Effector CD4-positive, alpha-beta T cell (primary cell): ENCODE measurements at places on chromosomes 2 and 18.

GRCh38 chr2:72077702-72078169, 69.9 kb downstream of the CYP26B1 start:
- DNase-seq: no peak

- no peak for DNase-seq
Observed at GRCh38 chr2:45782986-45783385, 131.5 kb downstream of the PRKCE start.

DNA sequence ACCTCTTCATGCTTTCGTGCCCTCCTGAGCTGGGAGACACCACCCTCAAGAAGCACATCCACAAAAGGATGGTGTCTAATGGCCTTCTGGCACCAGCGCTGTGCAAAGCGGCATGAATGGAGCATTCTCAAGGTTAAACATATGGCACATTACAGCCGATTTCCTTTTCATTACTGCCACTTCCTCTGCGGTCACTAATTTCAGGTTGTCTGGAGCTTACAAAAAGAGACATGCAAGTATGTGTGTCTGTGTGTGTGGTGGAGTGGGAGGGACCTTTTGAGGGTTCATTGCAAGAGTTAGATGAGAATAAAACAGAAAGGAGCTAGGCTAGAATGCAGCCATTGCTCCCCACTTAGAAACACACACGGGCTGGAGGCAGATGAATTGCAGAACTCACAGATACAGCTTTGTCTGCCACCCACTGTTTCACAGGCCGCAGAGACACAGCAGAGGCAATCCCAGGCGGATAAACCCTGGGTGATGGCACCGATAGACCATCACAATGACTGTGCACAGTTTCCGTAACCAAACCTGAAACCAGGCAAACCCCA, 76.0 kb downstream of the TGIF1 start:
- DNase-seq: no peak

DNA sequence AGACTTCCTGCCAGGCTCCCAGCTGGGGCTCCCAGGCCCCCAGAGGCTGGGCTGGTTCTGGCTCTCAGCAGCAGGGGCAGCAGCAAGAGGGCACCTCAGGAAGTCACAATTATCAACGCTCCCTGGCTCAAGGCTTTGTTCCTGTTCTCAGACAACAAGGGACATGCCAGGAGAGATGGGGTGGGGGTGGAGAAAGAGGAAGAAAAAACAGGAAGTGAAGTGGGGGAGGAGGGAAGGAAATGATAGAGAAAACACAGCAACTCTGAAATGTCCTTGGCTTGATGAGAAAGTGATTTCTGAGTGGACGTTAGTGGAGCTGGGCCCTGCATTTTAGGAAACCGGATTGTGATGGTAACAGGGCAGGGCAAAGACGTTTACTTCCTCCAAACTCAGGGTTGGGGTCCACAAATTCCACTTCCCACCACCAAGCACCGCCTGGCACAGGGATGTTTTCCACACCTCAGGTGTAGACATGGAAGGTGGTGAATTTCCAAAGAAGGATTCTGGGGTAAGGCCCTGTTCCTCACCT, 40.4 kb downstream of the CYRIA start:
- no peak for DNase-seq

DNA sequence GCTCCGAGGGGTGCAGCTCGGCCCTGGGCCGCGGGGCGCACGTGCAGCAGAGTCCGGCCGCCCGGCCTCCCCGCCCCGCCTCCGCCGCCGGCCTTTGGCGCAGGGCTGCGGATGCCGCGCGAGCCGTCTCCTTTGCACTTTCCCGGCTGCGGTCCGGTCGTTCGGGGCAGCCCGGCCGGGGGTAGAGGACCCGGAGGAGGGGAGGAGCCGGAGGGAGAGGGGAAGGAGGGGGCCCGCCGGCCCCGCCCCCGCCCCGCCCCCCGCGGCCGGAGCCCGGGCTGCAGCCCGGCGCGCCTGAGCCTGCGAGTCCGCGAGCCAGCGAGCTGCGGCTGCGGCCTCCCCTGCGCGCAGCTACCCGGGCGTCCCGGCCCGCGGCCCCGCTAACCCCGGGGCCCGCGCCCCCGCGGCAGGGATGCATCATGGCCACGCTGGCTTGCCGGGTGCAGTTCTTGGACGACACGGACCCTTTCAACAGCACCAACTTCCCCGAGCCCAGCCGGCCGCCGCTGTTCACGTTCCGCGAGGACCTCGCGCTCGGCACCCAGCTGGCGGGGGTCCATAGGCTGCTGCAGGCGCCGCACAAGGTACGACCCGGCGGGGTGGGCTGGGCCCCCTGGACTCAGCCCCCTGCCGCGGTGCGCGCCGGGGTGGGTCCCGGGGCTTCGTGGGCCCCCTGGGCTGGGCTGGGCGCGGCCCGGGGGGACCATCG, at the start of gene FHOD3:
Gene FHOD3 (plus strand): TSS at position 297 of the 709 bp plus-strand sequence. CDS start 123 bp downstream, at position 420.
- DNase-seq: no peak

DNA sequence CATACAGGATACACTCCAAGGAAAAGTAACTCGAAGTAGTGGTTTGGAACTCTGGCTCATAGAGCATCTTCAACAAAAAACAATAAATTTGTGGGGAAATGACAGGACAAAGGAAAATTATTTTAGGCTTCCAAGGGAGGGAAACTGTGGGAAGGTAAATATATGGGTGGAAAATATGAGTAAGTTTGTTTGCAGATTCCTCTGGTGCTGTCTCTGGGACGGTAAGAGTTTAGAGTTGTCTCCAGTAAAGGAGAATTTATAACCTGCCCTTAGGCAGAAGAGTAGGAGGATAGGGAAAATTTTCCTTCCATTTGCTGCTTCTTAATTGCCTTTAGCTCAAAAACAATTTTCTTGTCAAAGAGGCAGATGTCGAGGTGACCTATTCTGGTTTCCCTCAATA, 19.3 kb downstream of the HNMT start:
- no peak for DNase-seq

DNA sequence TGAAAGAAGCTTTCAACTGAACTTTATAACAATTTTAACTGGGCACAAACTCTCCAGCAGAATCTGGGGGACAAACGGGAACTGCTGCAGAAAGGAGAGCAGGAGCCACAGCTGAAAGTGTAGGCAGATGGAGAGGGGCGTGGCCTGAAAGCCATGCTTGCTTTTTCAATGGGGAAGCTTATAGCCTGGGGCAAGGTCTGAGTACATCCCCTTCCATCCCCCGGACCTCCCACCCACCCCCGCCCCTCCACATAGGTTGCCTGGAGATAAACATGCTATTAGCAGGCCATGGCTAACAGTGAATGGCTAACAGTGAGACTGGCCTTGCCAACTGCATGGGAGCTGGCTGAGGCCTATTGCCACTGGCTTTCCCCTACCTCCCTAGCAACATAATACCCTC, 317.9 kb upstream of the TANK start:
- DNase-seq: no peak

GRCh38 chr18:44437603-44438002, 243.1 kb upstream of the SETBP1 start:
- DNase-seq: no peak

- DNase-seq: no peak
Observed at GRCh38 chr2:52884761-52885352, 882.7 kb upstream of the CHAC2 start.

- no peak for DNase-seq
Observed at GRCh38 chr2:205193836-205194228, 488.5 kb upstream of the NRP2 start.

DNA sequence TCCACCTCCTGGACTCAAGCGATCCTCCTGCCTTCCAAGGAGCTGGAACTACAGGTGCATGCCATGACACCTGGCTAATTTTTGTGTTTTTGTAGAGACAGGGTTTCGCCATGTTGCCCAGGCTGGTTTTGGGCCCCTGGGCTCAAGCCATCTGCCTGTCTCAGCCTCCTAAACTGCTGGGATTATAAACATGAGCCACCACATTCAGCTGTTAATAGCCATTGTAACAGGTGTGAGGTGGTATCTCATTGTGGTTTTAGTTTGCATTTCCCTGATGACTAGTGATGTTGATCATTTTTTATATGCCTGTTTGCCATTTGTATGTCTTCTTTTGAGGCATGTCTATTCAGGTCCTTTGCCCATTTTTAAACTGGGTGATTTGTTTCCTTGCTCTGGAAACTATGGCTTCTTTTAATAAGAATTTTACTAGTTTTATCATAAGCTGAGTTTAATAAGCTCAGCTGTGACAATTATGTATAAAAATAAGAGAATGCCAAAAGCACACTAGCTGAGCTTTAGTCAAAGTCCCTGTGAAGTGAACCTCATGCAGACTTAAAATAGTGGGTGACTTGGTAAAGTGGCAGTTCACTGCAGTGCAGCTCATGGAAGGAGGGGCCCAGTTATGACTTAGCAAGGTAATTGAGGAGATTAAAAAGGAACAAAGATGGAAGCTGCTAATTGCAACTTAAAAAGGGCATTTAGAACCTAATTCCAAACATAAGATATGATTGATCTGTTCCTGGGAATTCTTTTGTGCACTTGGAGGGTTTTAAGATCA, 465.1 kb downstream of the TGIF1 start:
- DNase-seq: no peak

DNA sequence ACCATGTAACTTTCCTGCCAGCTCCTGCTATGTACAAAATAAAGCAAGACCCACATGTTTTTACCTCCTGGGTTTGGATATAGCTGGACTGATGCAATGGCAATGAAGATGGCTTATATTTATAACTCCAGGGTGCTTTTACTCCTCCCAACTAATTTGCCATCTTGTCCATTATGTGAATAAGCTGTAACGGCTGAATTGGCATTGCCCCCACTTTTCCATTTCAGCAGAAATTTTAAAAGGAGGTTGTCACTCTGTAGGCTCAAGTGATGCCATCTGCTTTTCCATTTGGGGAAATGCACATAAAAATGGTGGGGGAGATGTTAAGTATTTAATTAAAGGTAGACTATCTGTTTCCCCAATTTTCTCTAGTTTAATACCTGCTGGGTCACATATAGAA, 345.5 kb downstream of the ERBB4 start:
- no peak for DNase-seq

GRCh38 chr2:96900237-96900636, 30.4 kb upstream of the SEMA4C start:
- DNase-seq: no peak

- no peak for DNase-seq
Observed at GRCh38 chr18:48060970-48061369, 130.5 kb upstream of the SMAD2 start.
